Fibroblast of villous mesenchyme (primary cell): ENCODE measurements at places on chromosomes 12 and 14.

- no peak for DNase-seq
Observed at GRCh38 chr12:8906266-8907180, 7.8 kb upstream of the PHC1 start.

- no peak for DNase-seq
Observed at GRCh38 chr12:88579161-88579517, 1.1 kb downstream of the KITLG start.

- no peak for DNase-seq
Observed at GRCh38 chr12:116808113-116809105, 70.3 kb downstream of the RNFT2 start.

DNA sequence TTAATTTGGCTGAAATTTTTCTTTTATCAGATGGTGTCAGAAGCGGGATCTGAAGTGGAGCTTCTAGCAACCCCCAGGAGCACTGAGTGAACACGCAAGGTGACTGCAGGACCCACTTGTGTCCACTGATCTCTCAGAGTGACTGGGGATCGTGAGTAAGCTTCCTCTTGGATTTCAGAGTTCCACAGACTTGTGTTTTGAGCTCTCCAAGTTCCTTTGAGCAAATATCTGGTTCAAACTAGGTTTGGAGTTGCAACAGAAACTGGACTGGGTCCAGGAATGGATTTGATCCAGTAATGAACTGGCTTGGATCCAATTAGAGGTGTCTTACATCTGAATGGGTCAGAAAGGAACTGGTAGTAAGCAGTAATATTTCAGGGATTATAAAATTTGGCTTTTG, 24.7 kb upstream of the B4GALNT1 start:
- peak; percentile 10 for DNase-seq

- no peak for DNase-seq
Observed at GRCh38 chr14:92670643-92671366, 77.6 kb downstream of the LGMN start.

GRCh38 chr12:5187136-5187535, 143.5 kb downstream of the KCNA5 start:
- no peak for DNase-seq

- no peak for DNase-seq
Observed at GRCh38 chr14:93402951-93403350, 27.8 kb upstream of the UNC79 start.

- DNase-seq = peak; percentile 80
Observed at GRCh38 chr14:25042362-25043299, 7.3 kb downstream of the STXBP6 start.

DNA sequence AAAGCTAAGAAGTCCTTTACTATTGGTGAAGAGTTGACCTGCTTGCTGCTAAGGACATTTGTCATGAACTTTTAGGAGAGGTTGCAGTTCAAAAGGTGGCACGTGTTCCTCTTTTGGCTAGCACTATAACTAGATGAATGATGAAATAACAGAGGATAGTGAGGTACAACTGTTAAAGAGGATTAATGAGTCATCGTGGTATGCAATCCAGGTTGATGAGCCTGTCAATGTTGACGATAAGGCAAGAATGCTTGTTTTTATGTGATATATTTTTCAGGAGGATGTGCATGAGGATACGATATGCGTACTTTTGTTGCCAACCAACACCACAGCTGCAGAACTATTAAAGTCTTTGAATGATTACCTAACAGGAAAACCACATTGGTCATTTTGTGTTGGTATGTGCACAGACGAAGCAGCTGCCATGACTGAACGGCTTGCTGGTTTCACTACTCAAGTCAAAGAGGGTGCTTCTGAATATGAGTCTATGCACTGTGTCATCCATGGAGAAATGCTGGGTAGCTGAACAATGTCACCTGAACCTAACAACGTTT, 10.6 kb downstream of the CEP128 start:
- peak; percentile 97 for DNase-seq
